ENCODE measurements at places on chromosomes 7 and 10.

DNA sequence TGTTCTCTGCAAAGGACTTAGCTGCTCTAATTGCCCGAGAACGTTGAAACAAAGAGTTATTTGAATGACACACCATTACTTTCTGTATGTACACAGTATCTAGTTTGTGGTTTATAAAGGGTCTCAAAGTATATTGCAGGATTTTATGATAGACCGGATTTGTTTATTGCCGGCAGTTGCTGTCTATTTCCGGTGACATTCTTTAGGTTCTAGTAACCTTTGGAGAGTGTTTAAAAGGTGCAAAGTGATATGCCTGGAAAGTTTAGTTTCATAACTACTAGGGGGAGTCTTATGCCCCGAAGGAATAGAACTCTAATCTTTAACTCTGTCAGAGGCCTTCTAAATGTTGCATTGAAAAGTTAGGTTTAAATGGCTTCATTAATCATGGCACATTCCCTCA lies 63.8 kb downstream of the PAPSS2 start:
- no peak for DNase-seq

DNA sequence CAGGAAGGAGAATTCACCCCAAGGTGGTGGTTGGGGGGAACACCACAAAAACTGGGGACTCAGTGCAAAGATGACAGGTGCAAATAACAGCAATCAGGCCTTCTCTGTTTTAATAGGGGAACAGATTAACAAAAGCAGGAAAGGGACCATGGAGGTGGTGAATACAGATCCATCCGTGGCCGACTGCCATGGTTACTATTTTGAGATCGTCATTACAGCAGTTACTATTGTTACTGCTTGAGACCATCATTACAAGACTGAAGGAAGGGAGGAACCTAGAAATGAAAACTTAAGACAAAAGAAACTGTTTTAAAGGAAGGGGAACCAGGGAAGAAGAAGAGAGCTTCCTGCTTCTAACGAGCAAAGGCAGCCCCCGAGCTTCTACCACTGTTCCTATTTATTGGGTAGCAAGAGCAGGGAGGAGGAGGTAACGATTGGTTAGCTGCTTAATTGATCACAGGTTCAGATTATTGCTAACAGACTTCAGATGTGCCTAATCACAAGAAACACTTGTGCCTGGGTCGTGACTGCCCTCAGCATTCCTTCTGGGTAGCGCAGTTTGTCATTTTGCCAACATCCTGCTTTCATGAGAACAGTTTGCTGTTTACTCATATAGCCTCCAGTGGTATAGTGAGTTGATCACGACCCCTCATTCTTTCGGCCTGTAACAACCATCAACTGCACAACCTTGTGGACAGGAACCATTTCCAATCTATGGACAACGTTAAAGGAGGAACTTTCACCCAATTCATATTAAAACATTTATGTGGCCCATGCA lies 216.3 kb downstream of the CHCHD3 start:
- no peak for DNase-seq

DNA sequence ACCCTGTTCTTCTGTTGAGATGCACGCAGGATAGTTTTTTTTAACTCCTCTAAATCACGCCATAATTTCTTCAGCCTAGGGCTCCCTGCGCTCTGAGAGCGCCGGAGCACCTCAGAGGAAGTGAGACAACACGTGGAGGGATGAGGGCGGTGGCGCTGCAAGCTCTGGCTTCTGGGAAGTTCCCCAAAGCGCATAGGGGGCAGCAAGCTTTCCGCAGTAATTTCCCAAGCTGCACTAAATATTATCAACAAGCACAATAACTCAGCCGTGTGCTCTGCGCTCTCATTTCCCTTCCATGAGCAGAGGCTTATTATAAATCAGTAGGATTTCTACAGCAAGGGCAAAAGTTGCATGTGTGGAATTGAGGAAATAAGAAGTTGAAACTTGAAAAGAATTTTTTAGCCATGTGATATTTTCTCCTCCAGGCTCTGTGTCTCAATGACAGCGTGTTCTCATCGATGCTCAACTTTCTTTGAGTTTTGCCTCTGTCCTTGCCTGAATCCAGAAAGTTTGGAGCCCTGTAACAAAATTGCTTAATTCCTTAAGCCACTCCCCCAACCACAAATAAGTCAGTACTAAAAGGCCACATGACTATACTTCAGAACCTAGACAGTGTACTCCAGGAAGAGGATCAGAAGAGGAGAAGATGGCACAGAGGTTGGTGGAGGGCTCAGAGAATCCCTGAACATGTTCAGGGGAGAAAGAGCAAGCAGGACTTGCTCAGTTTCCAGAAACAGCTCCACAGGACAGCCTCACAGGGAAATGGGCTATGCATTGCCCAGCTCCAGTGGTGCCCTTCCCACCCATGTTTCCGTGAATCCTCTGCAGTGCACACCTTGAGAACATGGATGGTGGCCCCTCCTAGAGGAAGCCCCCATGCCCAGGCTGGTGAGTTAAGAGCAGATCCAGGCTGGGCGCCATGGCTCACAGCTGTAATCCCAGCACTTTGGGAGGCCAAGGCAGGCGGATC lies 221.5 kb upstream of the GHITM start:
- DNase-seq: no peak

- no peak for DNase-seq
These were observed 183.4 kb downstream of the SORCS3 start for GRCh38 chr10:104824380-104825006.

DNA sequence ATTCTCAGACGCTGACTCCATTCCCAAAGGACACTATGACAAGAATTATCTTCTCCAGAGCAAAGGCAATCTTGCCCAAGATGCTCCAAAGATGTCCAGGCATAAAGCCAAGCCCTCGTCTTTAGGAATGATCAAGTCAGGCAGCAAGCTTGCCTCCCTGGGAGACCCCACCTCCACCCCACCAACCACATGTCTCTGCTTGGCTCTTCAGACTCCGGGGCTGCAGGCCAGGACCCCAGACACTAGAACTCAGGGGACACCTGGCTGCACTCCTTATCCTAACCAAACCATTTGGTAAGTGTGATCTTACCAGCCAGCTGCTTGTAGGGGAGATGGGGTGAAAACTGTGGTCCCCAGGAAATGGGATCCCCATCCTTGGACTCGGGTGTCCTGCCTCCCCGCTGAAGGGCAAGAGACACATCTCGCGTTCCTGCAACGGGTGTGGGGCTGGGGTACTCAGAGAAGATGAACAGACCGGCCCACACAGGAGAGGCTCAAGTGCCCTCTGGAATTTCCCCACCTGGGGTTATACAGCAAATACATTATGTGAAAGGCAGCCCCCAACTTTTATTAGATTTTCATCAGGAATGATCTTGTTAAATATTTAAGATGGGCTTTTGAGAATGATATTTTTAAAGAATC lies 55.7 kb downstream of the INSIG1 start:
- no peak for DNase-seq

DNA sequence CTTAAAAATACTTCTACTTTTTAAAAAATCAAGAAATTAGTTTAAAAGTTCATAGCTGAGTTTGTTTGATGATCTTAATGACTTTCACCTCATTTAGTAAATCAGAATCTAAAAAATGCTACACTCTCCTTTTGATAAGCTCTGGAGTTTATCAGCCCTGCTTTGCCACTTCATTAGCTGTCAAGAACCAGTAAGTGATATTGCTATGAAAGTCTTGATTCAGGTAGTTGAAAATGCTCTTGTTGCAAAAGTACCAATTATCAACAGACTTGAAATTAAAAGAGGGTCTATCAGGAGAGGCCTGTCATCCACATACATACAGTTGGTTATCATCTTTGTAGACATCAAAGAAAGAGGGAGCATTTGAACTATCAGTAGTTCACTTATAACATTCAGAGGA lies 41.6 kb downstream of the SEMA3A start:
- DNase-seq: no peak

- DNase-seq: no peak
These were observed 59.2 kb upstream of the MYL10 start for GRCh38 chr7:101688183-101688831.

DNA sequence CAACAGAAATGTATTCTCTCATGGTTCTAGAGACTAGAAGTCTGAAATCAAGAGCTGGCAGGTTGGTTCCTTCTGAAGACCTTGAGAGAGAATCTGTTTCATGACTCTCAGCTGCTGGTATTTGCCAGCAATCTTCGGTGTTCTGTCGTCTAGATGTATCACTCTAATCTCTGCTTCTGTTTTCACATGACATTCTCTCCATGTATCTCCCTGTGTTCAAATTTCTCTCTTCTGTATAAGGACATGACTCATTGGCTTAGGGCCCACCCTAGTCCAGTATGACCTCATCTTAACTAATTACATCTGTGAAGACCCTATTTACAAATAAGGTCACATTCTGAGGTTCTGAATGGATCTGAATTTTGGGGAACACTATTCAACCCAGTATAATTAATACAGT lies 82.3 kb downstream of the ANKRD7 start:
- no peak for DNase-seq

DNA sequence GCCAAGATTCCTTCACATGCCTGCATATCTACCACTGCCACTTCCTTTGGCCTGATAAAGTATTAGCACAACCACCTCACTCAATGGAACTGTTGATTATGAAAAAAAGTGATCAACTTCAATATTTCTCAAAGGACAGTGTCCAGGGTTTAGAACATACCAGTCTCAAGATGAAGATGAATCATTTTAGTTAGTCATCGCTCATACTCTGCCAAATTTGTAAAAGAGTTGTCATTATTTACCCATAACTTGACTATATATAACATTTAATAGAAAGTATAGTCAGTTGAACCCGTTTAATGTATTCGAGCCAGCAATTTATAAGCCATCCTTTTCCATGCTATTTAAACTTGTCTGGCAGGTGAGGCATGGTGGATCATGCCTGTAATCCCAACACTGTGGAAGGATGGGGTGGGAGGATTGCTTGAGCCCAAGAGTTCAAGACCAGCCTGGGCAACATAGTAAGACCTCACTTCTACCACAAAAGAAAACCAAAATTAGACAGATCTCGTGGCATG lies 33.2 kb downstream of the SPAM1 start:
- no peak for DNase-seq

DNA sequence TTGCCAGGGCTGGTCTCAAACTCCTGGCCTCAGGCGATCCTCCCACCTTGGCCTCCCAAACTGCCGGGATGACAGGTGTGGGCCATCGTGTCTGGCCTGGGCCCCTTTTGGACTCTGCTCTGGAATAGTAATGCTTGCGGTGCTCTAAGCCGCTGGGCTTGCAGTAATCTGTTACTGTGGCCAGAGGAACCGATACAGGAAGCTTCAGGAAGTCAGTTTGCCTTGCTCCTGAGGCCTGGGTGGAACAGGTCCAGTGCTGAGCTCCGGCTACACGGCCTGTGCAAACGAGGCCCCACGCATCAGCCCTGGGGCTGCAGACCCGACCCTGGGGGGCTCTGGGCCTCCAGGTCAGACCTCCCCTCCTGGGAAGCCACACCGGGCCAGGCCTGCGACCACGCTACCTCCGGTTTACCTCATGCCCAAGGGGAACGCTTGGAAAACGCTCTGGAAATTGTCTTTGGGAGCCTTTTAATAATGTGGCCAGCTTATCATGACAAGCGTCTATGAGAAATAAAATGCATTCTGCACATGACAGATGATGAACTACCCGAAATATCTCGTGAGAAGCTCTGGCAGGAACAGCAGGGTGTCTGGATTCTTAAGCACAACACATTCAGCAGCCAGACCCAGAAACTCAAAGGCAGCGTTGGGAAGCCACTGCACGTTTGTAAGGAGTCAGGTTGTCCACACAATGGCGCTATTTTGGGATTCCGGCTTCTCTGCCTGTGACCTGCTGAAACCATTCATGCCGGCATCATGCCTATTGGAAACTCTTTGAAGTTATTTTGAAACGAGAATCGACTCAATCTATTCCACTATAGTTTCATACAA lies 10.1 kb upstream of the ADAP1 start:
- DNase-seq: no peak

DNA sequence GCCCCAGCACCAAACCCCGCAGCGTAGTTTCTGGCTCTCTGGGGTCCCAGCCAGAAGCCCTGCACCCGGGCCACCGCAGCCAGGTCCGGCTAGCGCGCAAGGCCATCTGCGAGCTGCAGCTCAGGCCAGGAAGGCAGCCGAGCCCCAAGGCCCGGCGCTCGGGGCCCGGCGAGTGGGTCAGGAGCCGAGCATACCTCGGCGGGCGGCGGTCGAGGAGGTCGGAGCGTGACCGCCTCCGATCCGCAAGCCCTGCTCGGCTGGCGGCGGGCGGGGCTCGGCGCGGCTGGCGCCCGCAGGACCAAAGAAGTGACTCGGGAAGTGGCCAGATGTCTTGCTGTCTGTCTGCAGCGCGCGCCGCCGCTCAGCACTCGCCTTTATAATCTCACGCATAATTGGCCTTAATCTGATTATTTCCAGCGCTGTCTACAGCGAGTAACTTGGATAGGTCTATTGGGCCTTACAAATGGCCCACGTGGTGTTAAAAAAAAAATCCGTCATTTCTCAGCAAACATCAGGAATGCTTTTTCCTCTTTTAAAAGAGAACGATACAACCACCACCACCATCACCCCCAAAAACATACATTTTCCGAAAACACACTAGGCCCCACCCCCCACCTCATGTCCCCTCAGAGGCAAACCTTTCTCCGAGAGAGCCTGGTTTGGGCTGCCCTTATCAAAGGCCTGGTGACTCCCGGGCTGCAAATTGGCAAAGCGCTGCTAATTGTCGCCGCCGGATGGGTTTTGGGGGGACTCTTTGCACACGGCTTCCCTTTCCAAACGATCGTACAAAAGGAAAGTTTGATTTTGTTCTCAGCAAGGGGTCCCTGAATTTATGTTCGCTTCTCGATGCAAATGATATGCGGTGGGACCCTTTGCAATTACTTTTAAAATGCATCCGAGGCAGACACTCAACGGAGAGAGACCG lies at the start of gene DRGX:
Gene DRGX, minus strand, starts transcription at position 349 of the 925 bp plus-strand sequence. CDS start 649 bp downstream, outside the sequence.
- DNase-seq: no peak

GRCh38 chr7:108132551-108133265 lies 2.5 kb upstream of the LAMB4 start:
- DNase-seq: no peak

- no peak for DNase-seq
These were observed 121.0 kb downstream of the NPY start for GRCh38 chr7:24405002-24405401.

GRCh38 chr10:120462018-120462682 lies 5.1 kb downstream of the PLPP4 start:
- no peak for DNase-seq

- DNase-seq: no peak
These were observed 903 bp upstream of the NT5C2 start for GRCh38 chr10:103193820-103194529.

DNA sequence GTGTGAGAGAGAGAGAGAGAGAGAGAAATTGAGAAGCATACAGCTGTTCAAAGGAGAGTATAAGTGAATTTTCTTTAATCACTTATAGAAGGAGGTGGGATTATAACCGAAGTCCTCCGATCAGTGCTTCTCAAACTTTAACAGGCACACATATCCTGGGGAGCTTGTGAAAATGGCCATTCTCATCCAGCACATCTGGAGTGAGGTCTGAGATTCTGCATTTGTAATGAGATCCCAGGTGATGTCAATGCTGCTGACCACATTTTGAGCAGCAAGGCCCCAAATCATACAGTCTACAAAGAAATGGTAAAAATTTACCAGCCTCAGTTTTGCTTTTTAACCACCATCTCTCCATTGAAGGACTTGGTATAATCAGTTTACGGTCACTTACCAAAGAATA lies 219.0 kb downstream of the PTEN start:
- no peak for DNase-seq

All from esophagus squamous epithelium (tissue), 5 donors.